Ammon's horn (tissue), 1 donor: ENCODE measurements at places on chromosomes 6 and 20.

DNA sequence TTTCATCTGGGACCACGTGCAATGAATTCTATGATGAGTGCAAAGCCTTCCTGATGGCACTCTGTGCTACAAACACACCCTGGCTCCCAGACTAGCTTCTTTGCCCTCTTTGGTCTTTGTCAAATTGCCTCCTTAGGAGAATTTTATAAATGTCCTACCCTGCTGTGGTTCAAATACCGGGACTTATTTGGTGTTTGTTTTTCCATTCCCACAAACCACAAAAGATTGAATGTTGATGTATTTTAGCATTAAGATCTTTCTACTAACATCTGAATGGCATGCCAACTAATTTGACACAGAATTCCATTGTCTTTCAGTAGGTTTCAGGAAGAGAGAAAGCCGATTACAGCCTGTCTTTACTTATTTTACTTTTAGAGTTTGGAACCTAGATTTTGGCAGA lies 424.2 kb upstream of the SLC35B3 start:
- DNase-seq = no peak

GRCh38 chr6:16316741-16317251 lies 78.4 kb downstream of the GMPR start:
- DNase-seq = no peak

GRCh38 chr6:6803180-6803977 lies 214.9 kb downstream of the LY86 start:
- DNase-seq = no peak

GRCh38 chr6:165842281-165842936 lies 179.4 kb upstream of the PDE10A start:
- no peak for DNase-seq

- no peak for DNase-seq
Observed at GRCh38 chr20:19778404-19778803, 20.3 kb downstream of the RIN2 start.

DNA sequence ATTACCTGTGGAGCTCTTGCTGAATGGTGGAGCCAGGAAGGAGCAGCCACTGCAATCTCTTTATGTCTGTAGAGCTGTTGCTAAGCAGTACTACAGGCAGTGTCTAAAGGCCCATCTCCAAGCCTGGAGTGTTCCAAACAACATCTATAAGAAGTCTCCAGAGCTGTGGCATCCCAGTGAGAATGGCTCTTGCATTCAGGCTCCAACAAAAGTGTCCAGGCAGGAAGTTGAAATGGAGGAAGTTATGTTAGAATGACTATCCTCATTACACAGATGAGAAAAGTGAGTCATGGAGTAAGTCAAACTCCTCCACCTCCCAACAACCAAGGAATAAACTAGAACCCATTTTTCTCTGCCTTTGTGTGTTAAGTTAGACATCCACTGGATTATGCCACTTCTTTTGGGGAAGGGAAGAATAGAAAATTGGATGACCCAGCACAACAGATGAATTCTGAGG lies 288.5 kb upstream of the STXBP5 start:
- DNase-seq = no peak

DNA sequence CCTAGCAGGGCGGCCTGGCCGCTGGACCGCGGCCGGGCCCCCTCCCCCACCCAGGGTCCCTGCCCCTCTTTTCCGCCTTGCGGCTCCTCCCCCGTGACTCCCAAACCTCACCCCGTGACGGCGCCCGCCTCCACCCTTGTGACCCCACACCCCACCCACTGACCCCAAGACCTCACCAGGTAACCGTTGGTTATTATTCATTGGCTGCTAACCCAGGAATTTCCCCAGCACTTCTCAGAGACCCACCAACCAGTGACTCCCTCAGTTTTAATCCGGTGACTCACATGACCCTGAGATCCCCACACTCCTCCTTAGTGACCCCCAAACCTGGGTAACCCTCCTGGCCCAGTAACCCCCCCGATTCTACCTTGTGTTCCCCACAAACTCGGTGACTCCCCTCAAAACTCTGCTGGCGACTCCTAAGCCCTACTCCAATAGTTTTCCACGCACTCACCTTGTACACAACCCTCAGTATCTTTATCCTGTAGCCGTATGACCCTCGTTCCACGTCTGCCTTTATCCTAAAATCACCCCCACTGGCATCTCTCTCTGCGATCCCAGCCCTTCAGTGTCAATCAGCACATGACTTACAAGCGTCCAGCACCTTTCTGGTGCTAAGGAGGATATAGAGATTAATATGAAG lies 534 bp downstream of the ZNF76 start:
- peak; percentile 39 for DNase-seq

- no peak for DNase-seq
Observed at GRCh38 chr6:22556266-22556665, 13.1 kb upstream of the HDGFL1 start.

DNA sequence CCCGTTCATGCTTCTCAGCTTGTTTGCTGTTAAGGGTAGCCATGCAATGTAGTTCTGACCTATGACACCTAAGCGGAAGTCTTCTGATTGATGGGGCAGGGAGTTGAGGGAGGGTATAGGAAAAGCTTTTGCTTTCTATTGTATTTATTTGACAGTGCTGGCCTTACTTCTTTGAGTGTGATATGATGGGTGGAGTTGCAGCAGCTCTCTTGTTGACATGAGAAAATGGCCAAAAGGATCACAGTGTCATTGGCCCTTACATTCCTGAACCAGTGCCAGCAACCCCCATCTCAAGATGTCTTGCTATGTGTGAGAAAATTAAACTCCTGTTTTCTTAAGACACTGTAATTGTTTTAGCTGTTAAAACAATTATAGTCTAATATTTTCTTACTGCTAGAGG lies 117.5 kb downstream of the SAMD5 start:
- no peak for DNase-seq

- DNase-seq = no peak
Observed at GRCh38 chr6:156688620-156688971, 88.6 kb upstream of the ARID1B start.

DNA sequence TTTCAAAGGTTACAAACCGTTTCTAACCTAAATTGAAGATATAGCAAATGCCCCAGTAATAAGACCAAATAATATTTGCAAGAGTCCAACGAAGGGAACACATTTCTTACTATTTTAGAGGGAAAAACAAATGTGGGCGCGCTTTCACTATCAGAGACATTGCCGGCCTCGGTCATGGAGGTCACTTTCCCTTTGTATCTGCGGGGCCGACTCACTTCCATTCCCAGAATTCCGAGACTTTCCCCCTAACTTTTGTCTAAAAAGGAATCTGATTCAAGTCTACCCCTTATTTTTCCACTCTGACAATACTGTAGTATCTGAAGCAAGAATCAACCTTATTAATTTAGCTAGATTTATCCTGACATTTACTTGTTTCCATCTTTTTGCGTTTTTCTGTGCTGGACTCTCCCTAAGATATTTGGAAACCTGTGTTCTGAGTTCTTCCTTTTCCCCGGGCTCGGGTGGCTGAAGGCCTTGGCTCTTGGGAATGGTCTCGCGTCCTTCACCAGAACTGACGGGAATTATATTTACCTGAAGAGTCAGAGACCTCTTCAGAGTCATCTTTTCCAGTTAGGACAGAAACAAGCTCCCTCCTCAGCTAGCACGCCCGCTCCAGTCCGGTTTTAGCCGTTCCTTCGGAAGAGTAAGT lies 71.8 kb upstream of the ZNF184 start:
- no peak for DNase-seq

DNA sequence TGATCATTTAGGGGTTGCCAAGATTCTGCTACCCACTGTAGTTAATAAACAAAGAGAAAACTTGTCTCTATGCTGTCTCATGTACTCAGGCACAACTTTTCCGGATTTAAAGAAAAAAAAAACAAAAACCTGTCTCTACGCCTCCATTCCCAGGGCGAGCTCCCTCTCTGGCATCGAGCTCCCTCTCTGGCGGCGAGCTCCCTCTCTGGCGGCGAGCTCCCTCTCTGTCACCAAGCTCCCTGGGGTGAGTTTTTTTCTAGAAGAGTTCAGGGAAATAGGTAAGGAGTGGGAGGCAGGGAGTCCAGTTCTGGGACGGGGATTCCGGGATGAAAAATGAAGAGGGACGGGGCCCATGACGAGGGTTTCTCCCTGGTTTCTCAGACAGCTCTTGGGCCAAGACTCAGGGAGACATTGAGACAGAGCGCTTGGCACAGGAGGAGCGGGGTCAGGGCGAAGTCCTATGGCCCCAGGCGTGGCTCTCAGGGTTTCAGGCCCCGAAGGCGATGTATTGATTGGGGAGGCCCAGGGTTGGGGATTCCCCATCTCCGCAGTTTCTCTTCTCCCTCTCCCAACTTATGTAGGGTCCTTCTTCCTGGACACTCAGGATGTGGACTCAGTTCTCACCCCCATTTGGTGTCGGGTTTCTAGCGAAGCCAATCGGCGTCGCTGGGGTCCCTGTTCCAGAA lies 16.5 kb upstream of the HLA-A start:
- no peak for DNase-seq

DNA sequence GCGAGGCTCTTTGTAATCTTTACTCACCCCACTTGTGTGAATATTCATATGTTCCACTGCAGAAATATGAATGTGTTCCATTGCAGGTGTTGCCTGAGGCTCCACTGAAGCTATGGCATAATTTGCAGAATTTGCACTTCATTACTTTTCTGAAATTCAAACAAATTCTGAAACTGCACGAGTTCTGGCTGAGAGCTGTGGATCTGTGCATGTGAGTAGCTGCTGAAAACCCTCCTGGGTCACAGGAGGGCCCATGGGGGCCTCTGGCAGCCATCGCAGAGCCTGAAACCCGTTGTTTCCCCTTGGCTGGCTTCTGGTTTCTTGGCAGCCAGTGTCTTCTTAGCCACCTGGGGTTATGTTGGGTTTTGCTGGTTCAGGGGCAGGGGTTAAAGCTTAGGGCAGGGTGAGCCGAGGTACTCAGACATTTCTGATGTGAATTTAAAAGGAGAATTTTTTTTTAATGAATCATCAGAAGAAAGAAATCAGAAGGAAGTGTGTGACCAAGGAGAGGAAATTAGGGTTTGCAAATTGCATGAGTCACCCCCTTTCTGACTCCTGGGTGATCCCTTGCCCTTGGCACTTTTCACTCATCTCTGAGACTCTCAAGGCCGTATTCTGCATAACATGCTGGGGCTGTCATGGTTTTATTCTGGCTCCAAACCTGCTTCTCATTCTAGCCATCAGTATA lies 40.6 kb downstream of the TOX2 start:
- DNase-seq = no peak

- DNase-seq = no peak
Observed at GRCh38 chr6:136539967-136540652, 10.1 kb downstream of the MAP7 start.

DNA sequence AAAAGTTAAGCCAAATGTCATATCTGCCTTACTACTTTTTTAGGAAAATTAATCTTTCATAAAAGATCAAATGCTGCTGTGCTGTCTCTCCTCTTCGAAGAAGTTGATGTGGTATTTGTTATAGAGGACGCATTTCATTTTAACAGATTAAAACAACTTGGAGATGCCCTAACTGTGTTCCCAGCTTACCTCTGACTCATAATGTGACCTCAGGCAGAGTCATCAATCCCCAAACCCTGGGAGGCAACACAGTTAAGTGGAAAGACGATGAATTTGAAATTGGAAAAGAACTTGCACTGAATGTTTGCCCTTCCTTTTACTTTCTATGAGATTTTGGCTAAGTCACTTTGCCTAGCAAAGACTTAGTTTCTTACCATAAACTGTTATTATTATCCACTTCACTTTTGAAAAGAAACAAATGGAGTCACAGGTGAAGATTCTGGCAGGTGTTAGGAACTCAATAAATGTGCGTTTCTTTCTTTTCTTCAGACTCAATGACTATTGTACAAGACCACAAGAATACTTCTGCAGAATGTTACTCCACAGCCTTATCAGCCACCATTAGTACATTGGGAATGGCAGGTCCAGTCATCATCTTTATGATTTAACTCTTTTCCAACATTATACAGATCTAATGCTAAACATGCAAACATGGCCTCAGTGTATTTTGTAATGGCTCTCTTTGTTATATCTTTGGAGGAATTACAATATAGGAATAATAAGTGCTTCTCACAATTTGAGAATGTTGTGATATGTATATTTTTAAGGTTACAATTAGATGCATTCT lies 102.6 kb downstream of the COL21A1 start:
- DNase-seq = no peak

GRCh38 chr20:7355051-7355450 lies 585.2 kb downstream of the HAO1 start:
- DNase-seq = no peak

GRCh38 chr20:9280666-9281065 lies 211.8 kb downstream of the PLCB4 start:
- DNase-seq = no peak

GRCh38 chr20:57398231-57398821 lies 7.1 kb downstream of the RBM38 start:
- DNase-seq = no peak

GRCh38 chr20:38164069-38164468 lies 1.0 kb downstream of the TGM2 start:
- no peak for DNase-seq

DNA sequence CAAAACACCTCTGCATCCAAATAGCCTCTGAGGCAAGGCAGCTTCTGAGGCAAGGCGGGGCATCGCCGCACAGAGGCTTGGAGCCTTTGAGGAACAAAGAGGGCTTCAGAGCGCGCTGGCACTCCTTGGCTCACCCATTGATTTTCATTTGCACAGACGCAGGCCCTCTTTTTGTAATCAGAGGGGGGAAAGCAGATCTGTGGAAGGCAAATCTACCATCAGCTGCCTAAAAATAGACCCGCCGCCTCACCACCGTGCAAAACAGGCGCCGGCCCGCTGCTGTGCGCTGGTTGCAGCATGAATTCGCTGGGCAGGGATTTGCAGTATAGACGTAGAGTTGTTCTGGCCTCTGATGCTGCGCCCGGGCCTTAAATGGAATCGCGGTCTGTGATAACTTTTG lies 69.9 kb upstream of the STMND1 start:
- peak; percentile 81 for DNase-seq

DNA sequence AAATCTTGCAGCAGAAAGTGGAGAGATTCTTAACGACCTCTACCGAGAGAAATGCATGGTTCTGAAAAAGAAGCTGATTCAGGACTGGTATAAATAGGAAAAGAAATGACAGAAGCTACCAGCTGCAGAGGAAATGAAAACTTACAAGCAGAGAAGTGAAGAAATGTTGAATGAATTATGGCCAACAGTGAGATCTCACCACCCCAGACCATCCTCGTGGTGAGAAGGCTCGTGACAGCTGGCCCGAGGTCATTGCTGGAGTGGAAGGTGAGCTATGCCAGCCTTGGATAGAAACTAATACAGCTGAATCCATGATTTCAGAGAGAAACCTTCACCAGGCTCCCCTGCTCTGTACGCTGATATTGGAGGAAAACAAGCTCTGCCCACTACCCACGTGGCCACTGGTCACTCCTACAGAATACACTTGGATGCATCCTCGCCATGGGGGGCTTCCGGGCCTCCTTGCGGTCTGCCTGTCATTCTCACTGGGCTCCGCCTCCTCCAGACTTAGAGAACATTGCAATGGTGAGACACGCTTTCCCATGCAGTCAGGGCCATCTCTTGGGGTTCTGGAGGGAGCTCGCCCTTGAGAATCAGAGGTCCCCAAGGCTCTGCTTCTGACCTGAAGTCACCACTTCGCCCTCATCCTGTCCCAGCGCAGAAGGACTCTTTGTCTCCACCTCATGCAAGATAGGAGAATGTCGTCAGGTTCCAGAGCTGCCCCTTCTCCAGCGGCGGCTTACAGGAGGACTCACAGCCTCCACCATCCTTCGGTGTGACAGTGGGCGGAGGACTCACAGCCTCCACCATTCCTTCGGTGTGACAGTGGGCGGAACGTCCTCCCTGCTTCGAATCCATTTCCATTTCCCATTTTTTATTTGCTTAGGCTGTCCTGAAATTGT lies 10.6 kb upstream of the TUBB2B start:
- DNase-seq = no peak

- DNase-seq = peak; percentile 68
Observed at GRCh38 chr20:64057628-64058498, 5.1 kb upstream of the TCEA2 start.

- no peak for DNase-seq
Observed at GRCh38 chr20:37144856-37145404, 34.2 kb upstream of the RPN2 start.
